GDM1 (cell line): ENCODE measurements at places on chromosomes 5 and 9.

DNA sequence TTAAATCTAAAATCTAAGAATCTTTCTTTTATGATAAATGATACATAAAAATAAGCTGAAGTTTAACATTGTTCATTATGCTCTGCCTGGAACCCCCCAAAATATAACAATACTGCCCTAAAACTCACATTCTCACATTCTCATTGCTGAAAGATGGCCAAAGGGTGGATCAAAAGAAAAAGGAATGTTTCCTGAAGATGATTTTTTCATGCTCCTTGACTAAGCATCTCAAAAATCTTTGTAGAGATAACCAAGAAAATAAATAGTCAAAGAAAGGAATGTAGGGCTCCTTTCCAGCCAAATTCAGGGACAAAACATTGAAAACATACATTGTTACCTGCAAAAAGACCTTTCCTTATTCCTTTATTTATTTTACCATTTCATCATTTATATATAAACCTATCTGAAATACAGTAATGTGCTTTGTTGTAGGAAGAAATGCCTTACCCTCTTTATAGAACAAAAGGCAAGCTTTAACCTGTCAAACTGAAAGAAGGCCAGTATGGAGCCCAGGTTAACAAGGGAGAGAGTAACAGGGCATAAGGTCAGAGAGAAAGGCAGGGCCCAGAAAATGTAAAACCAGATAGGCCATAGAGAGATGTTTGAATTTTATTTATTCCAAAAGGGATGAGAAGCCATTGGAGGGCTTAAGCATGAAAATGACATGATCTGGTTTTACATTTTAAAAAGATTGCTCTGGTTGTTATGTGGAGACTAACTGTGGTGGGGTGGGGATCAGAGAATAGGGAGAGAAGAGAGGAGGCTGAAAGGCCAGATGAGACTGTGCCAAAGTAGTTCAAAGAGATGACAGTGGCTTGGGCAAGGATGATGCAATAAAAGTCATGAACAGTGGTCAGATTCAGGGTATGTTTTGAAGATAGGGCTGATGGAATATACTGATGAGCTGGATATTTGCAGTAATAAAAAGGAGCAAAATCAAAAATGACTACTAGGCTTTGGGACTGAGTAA, 37.3 kb upstream of the CDK5RAP2 start:
- no peak for DNase-seq

- no peak for DNase-seq
Observed at GRCh38 chr5:54109626-54110330, 200.6 kb downstream of the ARL15 start.

- no peak for DNase-seq
Observed at GRCh38 chr9:12708562-12709298, 15.5 kb downstream of the TYRP1 start.

GRCh38 chr5:175694371-175695160, 36.7 kb downstream of the HRH2 start:
- peak; percentile 59 for DNase-seq

DNA sequence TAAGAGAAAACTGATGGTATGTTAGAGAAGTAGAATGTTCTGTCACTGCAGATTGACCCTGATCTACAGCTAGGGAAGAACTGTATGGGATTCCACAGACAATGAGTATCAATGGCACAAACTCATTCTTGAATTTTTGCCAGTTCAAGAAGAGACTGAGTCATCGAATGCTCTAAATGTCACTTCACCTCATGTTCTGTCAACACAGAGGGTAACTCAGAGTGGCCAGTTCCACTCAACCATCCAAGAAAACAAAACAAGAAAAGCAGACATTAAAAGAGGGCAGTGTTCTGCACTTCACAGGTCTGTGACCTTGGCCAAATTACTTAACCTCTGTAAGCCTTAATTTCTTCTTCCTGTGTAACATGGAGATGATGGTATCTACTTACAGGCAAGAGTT, 132.2 kb upstream of the HMHB1 start:
- DNase-seq = no peak

DNA sequence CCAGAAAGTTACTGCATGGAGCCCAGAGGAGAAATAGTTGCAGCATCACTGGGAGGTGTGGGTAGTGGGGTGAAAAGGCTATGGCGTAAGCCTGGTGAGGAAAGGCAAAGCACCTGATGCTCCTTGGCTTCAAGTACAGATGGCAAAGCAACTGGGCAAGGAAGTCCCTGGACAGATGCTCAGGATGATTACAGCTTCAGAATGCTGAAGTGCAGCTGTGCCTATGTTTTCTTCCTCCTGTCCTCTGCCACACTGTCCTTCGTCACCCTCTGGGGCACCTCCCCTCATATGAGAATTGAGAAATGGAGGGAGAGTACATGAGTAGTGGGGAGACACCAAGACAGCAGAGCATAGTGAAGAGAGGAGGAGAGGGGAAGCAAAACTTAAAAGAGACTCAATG, 328.0 kb downstream of the PDE4D start:
- peak; percentile 24 for DNase-seq

GRCh38 chr5:135011355-135012032, 22.5 kb downstream of the PITX1 start:
- DNase-seq = no peak

- no peak for DNase-seq
Observed at GRCh38 chr9:70856411-70856810, 265.0 kb downstream of the TRPM3 start.

GRCh38 chr9:70083429-70083828, 39.8 kb downstream of the MAMDC2 start:
- no peak for DNase-seq

DNA sequence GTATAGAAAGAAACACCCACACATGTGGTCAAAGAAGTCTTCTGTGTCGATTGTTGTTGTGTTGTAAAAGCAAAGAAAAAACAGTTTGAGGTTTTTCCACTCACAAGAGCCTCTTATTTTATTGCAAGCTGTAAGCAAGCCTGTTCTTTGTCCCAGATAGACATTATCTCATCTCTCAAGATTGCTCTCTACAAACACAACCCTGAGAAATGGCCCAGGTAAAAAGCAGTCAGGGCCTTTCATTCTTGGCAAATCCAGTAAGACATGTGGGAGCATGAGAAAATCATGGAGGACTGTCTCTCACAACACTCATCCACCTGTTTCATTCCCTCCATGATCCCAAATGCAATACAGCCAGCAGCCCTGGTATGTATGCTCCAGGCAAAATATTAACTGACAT, 286.6 kb upstream of the POU5F2 start:
- DNase-seq = no peak

DNA sequence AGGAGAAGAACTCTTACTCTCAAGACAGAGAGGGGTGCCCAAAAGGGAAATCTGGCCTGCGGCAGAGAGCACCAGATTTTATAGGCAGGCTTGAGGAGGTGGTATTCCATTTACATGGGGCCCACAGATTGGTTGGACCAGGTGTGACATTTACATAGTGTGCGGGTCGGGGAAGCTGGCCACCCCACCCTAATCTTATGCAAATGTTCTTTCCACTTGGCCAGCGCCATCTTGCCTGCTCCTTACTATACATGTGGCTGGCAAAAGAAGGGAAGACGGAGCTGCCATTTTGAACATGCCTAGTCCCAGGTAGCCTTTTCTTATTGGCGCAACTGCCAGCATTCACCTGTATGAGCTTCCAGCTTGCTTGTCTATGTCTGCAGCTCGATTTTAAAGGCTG, 34.8 kb downstream of the PLEKHG4B start:
- DNase-seq = no peak

- no peak for DNase-seq
Observed at GRCh38 chr5:56463944-56464571, 230.9 kb upstream of the ANKRD55 start.

DNA sequence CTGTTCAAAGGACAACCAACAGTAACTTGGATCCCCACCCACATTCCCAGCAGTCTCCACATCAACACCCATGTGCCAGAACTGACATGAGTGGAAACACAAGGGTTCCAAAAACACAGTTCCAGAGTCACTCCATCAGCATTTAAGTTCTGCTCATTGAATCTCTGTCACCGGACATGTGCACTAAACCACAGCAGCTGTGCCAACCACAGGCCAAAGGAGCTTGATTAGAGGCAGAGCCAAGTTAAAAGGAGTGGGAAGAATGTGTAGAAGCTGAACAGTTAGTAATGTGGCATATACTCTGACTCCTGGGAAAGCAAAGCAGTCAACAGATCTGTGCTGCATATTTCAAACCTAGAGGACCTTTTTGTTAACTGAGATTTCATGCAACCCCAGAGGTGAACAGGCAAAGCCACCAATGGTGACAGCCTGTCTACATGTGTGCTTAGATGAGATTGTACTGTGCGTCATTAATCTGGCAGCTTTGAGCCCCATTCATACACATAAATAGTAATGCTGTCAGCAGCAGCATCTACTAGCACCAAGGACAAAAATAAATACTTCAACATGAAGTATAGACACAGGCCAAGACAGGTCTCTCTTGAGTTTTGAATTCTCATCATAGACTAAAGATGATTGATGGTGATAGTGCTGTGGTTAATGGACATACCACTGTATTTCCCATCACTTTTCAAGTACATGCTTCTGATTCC, 16.4 kb upstream of the FST start:
- no peak for DNase-seq

DNA sequence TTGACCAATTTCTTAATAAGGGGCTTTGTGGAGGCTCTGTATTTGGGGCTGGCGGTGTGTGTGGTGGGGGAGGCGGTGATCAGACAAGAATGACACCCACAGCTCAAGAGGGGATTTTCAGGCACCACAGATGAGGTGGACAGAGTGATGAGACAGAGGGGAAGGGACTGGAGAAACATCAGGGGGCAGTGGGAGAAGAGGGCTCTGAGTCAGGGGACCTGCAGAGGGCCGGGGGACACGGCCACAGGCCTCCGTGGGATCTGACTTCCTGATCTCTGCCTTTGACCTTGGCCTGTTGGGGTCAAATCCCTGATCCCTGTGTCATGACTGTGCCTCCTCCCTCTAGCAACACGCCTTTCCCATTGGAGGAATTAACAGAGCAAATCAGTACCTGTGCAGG, 197.7 kb downstream of the C9orf50 start:
- no peak for DNase-seq

- no peak for DNase-seq
Observed at GRCh38 chr5:124825250-124825982, 79.0 kb upstream of the ZNF608 start.

- no peak for DNase-seq
Observed at GRCh38 chr9:32348106-32348695, 36.2 kb upstream of the ACO1 start.

DNA sequence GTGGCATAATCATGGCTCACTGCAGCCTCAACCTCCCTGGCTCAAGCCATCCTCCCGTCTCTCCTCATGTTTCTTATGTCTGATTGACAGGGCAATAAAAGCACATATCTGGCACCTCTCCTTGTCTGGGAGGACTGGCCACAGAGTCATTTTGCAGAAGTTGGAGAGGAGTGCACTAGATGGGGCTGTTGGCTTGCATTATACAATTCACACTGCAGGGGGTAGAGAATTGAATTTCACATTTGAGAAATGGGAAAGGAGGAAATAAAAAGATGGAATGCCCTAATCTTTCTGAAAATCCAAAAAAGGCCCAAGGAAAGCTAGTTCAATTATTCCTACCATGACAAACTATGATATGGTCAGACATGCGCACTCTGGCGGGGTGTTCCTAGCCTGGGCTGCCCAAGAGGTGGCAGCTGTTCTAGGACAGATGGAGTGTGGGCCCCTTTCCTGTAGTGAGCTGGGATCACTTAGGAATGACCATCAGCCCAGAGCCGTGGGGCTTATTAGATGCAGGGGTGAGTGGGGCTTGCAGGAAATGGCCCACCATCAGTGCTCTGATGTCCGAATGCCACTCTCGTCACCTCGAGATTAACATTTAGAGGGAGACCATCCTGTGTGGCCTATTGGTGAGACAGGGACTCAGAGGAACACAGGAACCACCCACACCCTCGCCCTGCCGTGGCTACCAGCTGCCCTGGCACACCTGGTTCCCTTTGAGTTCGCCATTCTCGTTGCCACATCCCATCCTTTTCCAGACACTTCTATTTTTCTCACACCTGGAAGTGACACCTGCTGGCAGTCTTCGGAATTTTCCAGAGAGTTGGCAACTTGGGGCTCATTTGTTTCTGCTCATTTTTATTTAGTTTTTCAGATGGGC, 21.8 kb upstream of the ANKRD18A start:
- DNase-seq = no peak

DNA sequence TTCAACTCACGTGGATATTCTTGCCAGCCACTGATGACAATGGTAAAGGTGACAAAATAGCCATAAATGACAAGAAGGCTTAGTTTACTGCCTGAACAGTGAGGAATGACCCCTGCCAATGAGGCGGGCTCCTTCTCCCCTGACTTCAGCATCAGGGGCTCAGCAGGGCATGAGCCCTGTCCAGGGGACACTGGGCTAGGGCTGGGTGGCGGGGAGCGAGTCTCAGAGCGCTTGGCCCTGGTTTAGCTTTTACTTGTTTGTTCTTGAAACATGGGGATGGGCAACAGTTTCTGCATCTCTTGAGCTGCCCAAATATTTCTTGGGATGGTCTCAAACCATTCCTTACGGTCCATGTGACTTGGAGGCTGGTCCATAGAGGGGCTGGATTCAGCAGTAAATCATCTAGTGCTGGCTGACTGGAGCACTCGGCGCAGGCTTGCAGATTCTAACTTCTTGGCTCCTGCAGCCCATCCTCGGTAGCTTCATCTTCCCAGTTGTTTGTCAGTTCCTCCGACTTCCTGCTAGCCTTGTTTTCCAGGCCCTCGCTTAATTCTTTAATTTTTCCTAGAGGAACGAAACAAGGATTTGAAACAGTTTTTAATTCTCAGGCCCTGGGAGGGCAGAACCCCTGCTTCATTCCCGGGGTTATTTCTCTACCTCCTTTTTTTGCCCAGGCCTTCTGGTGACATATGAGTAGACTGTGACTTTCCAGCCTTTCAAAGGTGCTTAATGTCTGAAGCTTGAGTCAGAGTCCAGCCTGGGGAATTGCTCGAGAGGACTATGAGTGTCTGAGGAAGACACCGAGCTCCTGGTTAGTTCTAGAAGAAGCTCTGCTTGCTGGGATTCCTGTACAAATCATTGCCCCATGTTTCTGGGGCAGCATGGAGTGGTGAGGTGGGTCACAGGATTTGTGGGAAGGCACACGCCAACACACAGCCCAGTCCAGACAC, 4.5 kb upstream of the HMCN2 start:
- no peak for DNase-seq

DNA sequence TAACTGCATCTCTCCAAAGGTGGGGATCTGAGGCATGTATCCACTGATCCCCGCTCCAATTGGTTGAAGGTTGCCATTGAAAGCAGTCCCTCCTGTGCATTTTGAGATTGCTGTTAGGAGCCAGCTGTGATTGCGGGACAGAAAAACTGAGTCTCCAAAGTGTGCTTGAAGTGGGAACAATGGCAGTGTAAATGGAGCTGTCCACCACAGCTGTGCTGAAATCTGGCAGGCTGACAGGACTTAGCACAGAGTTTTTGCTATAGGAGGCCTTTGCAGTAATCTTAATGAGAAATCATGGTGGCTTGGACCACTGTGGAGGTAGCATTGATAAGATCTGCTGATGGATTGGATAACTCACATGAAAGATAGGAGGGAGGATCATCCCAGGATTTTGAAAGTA, 3.3 kb downstream of the RNF20 start:
- DNase-seq = no peak

DNA sequence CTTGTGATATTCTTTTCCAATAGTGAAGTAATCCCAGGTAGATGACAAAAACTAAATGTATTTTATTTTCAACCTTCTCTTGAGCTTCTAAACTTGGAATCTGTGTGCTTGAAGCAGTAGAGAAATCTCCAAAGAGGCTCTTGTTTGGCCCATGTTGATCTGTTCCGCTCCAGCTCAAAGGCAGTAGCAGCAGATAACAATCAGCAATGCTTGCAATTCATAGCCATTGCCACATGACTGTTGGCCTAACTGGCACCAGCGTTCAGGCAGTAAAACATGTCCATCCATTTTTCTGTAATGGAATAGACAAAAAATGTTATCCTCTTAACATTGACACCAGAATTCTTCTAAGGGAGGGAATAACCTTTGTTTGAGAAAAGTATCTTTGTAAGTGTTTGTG, 270.7 kb upstream of the MSX2 start:
- DNase-seq = no peak
